T-helper 1 cell (primary cell): ENCODE measurements at places on chromosomes 3 and 15.
A peak's percentile ranks its signal among the peaks of the same experiment; 100 is the strongest.

DNA sequence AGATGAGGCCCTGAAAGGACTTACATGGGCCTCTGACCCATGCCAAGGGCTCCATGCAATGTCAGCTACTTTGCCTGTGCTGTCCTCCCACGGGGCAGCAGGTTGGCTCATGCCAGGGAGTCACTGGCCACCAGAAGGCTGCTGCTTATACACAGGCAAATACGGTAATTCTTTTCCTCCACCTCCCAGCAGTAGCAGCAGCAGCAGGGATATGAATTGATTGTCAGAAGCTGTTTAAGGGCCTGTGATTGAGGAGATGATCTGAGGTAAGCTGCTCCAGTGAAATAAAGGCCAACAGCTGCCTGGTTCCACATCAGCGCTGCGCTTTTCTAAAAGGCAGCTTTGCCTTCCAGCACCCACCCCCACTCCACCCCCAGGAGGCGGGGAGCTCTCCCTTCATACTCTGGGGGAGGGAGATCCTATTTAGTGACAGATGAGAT is 250.5 kb downstream of the SHQ1 start:
- DNase-seq = no peak

DNA sequence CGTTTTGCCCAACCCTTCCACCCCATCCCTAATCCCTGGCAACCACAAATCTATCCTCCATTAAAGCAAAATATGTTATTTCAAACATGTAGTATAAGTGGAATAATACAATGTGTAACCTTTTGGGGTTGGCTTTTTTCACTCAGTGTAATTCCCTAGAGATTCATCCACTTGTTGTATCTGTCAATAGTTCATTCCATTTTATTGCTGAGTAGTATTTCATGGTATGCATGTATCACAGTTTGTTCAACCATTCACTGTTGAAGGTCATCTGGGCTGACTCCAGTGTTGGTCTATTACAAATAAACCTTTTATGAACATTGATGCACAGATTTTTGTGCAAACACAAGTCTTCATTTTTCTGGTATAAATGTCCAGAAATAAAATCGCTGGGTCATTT is 38.8 kb downstream of the BSN start:
- no peak for DNase-seq

GRCh38 chr3:178146406-178146831 is 389.8 kb upstream of the KCNMB2 start:
- no peak for DNase-seq

DNA sequence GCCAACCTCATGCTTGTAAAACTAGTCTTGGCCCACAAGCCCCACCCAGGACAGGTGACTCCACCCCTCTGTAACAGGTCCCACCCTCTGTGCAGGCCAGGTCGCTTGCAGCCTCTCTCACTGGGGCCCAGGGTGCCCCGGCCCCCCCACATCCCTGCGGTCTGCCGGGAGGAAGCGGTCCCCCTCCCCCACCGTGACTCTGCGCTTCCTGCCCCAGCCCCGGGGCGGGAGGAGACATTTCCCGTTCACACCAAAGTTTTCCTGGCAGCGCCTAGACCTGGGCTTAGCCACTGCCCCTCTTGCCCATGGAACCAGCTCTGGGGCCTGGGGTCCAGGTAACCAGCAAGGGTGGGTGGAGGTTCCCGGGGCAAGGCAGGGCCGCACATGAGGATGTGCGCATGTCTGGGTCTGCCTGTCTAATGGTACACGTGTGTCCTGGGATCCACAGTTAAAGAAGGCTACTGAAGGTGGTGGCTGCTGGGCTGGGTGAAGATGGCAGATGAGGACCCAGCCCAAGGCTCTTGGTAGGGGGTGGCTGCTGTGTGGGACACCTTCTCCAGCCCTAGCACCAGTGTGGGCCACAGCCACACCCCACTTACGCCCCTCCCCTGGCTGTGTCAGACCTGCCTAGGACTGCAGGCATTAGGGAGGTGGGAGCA is 8.4 kb downstream of the NBEAL2 start:
- DNase-seq = peak; percentile 84

- DNase-seq = no peak
These were observed 165.8 kb upstream of the STAC start for GRCh38 chr3:36214460-36214859.

GRCh38 chr3:145776782-145777408 is 384.1 kb downstream of the PLOD2 start:
- no peak for DNase-seq

DNA sequence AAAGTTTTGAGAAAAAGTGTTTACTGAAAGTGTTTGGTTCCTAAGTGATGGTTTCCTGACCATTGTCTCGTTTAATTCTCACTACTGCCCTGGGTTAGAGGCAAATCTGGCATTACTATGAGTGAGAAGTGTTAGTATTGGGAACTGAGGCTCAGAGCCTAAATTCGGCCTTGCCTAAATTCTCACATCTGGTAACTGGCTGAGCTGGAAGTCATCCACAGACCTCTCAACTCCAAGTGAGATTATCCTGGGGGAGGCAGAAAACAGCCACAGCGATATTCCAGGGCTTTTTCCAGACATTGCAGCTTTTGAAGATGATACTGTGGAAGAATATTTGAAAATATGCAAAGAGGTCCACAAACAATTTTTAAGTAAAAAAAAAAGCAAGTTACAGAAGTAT is 85.1 kb upstream of the TRA2B start:
- no peak for DNase-seq

DNA sequence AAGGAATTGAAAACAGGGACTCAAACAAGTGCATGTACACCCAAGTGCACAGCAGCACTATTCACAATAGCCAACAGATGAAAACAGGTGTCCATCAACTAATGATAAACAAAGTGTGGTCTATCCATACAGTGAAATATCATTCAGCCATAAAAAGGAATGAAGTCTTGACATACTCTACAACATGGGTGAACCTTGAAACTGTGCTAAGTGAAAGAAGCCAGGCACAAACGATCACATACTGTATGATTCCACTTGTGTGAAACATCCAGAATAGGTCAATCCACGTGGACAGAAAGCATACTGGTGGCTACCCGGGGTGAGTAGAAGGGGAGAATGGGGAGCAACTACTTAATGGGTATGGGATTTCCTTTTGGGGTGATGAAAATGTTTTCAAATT is 29.6 kb upstream of the PLXND1 start:
- no peak for DNase-seq
